ENCODE measurements at places on chromosomes 5 and 9.

GRCh38 chr9:26243029-26243697 lies 564.9 kb upstream of the TUSC1 start:
- DNase-seq: no peak

- DNase-seq: no peak
Observed at GRCh38 chr5:108382784-108383330, 959 bp upstream of the FBXL17 start.

DNA sequence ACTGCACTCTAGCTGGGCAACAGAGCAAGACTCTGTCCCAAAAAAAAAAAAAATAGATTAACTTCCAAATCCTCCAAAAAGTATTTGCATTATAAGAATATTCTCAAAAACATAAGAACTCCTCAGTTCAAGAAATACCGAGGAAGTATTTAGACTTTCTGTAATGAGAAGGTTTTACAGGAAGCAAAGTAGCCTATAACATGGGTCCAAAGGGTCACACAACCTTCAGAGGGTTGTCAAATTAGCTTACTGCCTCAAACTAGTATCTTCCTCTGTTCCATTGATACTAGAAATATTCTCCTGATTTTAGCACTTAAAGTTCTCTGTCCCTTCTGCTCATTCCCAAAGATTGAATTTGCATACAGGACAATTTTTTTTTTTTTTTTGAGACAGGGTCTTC lies 121.9 kb downstream of the INVS start:
- no peak for DNase-seq

DNA sequence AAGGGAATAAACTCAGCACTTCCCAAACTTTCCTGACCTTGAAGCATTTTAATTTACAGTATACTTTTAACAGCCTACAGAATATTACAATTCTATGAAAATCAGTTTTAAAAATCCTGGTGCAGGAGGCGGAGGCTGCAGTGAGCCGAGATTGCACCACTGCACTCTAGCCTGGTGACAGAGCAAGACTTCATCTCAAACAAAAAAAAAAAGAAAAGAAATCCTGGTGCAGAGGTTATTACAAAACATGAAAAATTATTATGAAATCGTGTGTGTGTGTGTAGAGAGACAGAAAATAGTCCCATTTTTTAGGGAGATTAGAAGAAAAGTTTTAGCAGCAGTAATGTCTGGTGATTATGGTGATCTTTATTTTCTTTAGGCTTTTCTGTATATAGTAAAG lies 26.9 kb downstream of the GOLPH3 start:
- no peak for DNase-seq

- DNase-seq: no peak
Observed at GRCh38 chr5:153745778-153746395, 255.4 kb downstream of the GRIA1 start.

DNA sequence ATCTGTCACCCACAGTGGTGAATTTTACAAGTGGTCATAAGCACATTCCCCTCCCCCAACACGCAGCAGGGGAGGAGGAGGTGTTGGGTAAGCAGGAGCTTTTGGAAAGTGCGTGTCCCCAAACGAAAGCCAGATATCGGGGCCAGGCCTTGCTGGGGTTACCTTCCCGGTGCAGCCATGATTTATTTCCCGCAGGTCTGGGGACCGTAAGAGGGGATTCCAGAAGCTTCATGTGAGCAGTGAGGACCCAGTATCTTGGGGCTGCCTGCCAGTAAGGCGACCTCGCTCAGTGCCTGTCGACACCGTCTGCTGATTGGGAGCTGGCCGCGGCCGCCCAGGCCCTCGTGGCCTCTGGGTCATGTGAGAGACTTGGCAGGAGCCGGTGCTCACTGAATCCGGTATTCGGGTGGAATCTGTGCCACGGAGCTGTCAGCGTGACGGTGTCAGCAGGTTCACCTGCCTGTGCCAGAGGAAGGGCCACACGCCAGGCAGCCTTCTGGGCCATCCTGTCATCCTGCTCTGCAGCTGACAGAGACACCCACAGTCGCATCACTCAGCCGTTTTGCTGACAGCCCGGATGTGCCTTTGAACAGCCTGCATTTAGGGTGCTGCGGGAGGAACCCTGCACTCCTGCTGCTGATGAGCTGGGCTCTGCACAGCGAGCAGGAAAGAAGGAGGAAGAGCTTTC lies 37.3 kb downstream of the SEC61B start:
- DNase-seq: no peak
